Activated naive CD4-positive, alpha-beta T cell treated with anti-CD3 and anti-CD28 coated beads, Interleukin-2, amount 10 ng/mL, durations not matched to agents 7 days and 5 days (primary cell): ENCODE measurements at places on chromosomes 7 and 10.

DNA sequence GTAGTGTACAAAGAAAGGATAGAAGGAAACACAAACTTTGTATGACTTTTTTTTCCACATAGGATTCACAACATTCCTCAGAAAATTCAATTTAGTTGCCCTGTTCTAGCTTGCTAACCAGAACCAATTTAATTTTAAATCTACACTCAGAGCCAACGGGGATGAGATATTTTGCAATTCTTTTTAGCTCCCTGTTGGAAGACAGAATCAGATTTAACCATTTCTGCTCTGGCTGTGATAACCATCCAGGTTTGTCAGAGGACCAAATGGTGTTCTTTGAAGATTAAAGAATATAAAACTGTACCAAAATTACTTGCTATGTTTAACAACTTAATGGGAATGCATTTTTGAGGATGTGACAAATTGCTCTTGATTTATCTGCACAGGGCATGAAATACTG, 319.7 kb downstream of the HPSE2 start:
- no peaks in the 10 kb centered on the region for H3K4me1 ChIP-seq
- no peak overlapping the region for H3K27ac ChIP-seq
- DNase-seq = no peak
- H3K4me3 ChIP-seq = no peak overlapping the region
- H3K27me3 ChIP-seq = no peaks in the 10 kb centered on the region
- no peaks in the 10 kb centered on the region for H3K36me3 ChIP-seq

DNA sequence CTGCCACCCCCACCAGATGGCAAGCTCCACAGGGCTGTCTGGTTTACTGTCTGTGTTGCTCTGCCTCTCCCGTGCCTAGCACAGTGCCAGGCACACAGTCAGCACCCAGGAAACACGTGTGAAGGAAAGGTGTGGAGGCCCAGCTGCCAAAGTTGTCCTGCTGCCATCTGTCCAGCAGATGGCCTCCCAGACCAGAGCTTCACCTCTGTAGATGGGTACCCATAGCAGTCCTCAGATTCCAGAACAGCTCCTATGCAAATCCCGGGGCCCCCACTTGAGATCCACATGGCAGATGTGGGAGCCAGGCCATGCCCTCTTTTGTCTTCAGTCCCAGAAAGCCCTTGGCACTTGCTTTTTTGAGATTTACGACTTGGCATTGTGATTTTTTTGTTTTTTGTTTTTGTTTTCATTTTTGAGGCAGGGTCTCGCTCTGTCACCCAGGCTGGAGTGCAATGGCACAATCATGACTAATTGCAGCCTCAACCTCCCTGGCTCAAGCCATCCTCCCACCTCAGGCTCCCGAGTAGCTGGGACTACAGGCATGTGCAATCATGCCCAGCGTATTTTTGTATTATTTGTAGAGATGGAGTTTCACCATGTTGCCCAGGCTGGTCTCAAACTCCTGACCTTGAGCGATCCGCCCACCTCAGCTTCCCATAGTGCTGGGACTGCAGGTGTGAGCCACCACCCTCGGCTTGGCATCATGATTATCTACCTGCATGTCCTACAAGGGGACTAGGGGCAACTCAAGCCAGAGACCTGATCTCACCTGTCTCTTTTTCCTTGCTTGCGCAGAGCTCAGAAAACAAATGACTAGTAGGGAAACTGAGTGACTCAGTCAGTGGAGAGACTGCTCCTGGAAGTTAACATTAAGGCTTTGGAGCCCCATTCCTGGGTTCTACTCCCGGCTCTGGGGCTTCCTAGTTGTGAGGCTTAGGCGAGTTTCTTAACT, 16.9 kb upstream of the PALD1 start:
- H3K36me3 ChIP-seq = no peaks in the 10 kb centered on the region
- H3K4me1 ChIP-seq = peaks cover 5% of the 10 kb centered on the region
- peaks cover 72% of the 10 kb centered on the region for H3K27me3 ChIP-seq
- DNase-seq = peak; percentile 67
- no peak overlapping the region for H3K27ac ChIP-seq
- H3K4me3 ChIP-seq = no peak overlapping the region

- no peak for DNase-seq
- no peaks in the 10 kb centered on the region for H3K36me3 ChIP-seq
- H3K4me1 ChIP-seq = no peaks in the 10 kb centered on the region
- H3K27ac ChIP-seq = no peak overlapping the region
Observed at GRCh38 chr10:116164291-116164690, 108.7 kb downstream of the GFRA1 start.

- peak overlapping the region; percentile 83 for H3K27ac ChIP-seq
- peaks cover 34% of the 10 kb centered on the region for H3K4me1 ChIP-seq
- peak overlapping the region; percentile 81 for H3K4me3 ChIP-seq
- H3K27me3 ChIP-seq = no peaks in the 10 kb centered on the region
Observed at GRCh38 chr10:92573091-92573797, 649 bp downstream of the IDE start.

DNA sequence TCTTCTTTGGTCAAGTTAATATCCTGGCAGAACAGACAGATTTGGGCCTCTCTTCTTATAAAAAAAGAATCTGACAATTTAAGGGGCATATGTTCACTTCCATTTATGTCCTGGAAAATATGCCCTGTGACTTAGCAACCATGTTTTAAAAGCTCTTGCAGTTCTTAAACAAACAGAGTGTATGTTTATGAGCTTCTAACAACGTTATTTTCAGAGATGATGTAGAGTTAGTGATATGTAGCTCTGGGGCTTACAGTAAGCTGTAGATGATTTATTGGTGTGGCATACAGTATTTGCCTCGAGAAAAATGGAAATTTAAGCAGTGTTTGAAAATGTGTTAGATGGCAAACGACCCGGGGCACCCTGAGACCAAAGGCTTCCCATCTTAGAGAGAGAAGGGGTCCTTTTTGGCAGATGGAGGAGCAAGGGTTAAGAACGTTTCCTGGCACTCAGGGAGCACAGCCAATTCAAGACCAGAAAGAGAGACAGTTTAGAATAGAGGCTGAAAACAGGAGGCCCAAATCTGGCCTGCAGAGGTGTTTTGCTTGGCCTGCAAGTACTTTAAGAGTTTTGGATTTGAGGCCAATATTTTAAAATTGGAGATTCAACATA, 397.5 kb downstream of the KCNMA1 start:
- H3K36me3 ChIP-seq = no peaks in the 10 kb centered on the region
- no peaks in the 10 kb centered on the region for H3K4me1 ChIP-seq
- no peak overlapping the region for H3K27ac ChIP-seq
- no peaks in the 10 kb centered on the region for H3K27me3 ChIP-seq
- DNase-seq = no peak
- H3K4me3 ChIP-seq = no peak overlapping the region

DNA sequence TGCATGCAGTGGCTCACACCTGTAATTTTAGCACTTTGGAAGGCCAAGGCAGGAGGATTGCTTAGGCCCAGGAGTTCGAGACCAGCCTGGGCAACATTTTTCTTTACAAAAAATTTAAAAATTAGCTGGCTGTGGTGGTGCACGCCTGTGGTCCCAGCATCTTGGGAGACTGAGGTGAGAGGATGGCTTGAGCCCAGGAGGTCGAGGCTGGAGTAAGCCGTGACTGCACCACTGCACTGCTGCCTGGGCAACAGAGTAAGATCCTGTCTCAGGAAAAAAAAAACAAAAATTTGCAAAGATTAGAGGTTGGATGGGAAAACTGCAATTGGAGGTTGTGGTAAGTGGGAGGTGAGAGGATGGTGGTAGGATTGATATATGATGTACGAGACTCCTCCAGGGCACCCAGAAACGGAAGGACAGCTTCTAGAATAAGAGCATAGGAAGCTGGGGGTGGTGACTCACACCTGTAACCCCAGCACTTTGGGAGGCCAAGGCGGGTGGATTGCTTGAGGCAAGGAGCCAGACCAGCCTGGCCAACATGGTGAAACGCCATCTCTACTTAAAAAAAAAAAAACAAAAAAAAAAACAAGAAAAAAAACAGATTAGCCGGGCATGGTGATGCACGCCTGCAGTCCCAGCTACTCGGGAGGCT, 19.1 kb upstream of the PARP12 start:
- peaks cover 27% of the 10 kb centered on the region for H3K4me1 ChIP-seq
- no peak overlapping the region for H3K4me3 ChIP-seq
- peaks cover 20% of the 10 kb centered on the region for H3K27me3 ChIP-seq
- no peak overlapping the region for H3K27ac ChIP-seq
- H3K36me3 ChIP-seq = no peaks in the 10 kb centered on the region
- no peak for DNase-seq

DNA sequence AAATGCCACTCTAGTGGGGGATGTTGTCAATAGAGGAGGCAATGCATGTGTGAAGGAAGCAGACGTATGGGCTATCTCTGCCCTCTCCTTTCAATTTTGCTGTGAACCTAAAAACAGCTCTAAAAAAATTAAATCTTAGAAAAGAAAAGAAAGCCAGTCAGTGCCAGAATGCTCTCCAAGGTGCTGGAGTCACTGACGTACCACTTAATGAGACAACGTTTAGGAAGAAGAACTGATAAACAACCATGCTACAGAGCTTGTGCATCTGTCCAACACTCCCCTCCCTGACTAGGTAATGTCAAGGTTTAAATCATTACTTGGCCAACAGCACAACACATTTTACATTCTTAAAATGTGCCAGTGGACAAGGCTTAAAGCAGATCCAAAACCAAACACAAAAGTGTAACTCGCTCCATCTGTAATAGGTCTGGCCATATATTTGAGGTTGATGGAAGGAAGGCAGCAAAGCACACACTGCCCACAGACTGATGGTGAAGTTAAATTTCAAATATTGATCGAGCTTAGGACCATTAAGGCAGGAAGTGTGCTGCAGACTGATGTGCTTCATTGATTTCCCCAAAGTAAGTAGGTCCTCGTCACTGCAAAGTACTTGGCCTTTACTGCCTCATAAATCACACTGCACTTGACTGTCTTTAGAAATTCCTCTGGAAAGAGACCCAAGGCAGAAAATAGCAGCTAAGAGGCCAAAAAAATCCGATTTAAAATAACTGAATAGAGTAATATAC, 15.5 kb downstream of the ARMH3 start:
- H3K27me3 ChIP-seq = no peaks in the 10 kb centered on the region
- H3K4me3 ChIP-seq = no peak overlapping the region
- H3K27ac ChIP-seq = no peak overlapping the region
- H3K36me3 ChIP-seq = peaks cover 18% of the 10 kb centered on the region
- no peak for DNase-seq
- peaks cover 3% of the 10 kb centered on the region for H3K4me1 ChIP-seq

GRCh38 chr10:126504761-126505112, 116.5 kb upstream of the ADAM12 start:
- no peaks in the 10 kb centered on the region for H3K36me3 ChIP-seq
- no peak for DNase-seq
- no peak overlapping the region for H3K4me3 ChIP-seq
- no peaks in the 10 kb centered on the region for H3K27me3 ChIP-seq
- no peaks in the 10 kb centered on the region for H3K4me1 ChIP-seq
